ENCODE measurements at places on chromosomes 6 and 20.
A peak's percentile ranks its signal among the peaks of the same experiment; 100 is the strongest.

- DNase-seq: no peak
These were observed 32.7 kb upstream of the RNF8 start for GRCh38 chr6:37321101-37321500.

GRCh38 chr20:44643596-44644229 lies 7.8 kb downstream of the ADA start:
- DNase-seq: peak; percentile 66

DNA sequence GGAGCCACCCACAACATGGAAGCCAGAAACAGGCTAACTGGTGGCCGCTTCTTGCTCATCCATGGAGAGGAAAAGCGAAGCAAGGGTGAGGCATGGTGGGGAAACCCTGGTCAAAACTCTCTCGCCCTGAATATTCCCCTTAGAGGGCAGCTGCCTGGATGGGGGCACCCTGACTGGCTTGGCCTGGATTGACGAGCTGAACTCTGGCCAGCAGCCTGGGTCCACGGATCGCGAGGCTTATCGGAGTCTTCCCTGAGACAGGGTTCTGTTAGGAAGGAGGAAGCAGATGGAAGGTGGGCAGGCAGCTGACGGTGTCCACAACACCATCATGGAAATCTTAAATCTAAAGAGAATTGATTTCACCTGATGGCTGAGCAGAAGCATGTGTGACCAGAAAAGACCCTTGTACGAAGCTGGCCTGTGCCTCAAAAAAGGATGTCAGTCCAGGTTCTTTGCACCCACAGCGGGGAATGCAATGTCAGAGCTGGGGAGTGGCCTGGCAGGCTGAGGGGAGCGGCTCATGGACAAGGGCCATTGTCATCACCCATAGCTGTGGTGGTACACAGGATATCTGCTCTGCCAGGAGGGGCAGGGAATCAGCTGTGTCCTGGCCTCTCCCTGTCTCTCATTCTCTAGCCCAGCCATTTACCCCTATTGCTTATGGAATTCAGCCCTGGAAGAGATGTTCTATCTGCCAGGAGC lies 109.4 kb upstream of the SNX9 start:
- no peak for DNase-seq

GRCh38 chr6:19311786-19312185 lies 525.4 kb upstream of the ID4 start:
- no peak for DNase-seq

DNA sequence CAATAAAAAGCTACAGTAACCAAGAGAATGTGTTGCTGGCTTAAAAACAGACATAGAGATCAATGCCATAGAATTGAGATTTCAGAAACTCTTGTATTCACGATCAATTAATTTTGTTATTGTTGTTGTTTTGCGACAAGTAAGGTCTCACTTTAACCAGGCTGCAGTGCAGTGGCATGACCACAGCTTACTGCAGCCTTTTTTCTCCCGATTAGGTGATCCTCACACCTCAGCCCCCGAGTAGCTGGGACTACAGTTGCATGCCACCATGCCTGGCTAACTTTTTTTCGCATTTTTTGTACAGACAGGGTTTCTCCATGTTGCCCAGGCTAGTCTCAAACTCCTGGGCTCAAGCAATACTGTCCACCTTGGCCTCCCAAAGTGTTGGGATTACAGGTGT lies 42.2 kb downstream of the RANBP9 start:
- no peak for DNase-seq

DNA sequence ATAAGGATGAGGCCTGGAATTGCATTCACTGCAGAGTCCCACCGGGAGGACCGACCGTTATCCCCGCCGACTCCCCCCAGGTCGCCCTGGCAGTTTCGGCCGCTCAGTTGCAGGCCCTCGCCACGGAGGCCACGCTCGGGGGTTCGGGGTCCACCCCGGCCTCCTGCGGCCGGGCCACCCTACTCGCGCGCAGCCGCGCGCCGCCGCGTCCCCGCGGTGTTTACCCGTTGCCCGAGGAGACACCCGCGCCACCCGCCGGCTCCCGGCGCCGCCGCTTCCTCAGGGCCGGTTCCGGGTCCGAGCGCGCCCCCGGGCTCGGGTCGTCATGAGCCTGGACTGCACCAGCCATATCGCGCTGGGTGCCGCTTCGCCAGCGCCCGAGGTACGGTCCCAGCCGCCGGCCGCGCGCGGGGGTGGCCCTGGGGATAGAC lies at the start of gene CCDC170:
TSS of gene CCDC170 (plus strand) at position 214 of the 431 bp plus-strand sequence. CDS start at position 326, 112 bp downstream.
- DNase-seq: no peak

- DNase-seq: no peak
These were observed 200.6 kb upstream of the MAP3K7 start for GRCh38 chr6:90787446-90787845.

DNA sequence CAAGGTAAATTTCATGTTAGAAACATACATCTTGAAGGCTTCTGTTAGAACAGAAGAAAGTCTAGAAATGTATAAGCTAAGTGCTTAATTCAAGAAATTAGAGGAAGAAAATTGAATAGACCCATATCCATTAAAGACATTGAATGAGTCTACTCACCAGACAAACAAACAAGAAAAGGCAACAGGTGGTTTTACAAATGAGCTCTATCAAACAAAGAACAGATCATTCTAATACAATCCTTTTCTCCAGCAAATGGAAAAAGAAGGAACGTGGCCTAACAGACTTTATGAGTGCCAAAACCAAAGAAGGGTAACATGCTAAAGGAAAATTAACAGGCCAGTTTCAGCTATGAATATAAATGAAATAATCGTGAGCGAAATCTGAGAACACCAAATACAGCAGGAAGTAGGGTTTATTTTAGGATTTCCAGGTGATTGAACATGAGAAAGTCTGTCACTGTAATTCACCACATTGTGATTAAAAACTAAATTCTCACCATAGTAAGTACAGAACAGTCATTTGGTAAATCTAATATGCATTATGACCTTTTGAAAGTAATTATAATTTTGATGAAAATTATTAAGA lies 22.6 kb downstream of the MTHFD1L start:
- no peak for DNase-seq

DNA sequence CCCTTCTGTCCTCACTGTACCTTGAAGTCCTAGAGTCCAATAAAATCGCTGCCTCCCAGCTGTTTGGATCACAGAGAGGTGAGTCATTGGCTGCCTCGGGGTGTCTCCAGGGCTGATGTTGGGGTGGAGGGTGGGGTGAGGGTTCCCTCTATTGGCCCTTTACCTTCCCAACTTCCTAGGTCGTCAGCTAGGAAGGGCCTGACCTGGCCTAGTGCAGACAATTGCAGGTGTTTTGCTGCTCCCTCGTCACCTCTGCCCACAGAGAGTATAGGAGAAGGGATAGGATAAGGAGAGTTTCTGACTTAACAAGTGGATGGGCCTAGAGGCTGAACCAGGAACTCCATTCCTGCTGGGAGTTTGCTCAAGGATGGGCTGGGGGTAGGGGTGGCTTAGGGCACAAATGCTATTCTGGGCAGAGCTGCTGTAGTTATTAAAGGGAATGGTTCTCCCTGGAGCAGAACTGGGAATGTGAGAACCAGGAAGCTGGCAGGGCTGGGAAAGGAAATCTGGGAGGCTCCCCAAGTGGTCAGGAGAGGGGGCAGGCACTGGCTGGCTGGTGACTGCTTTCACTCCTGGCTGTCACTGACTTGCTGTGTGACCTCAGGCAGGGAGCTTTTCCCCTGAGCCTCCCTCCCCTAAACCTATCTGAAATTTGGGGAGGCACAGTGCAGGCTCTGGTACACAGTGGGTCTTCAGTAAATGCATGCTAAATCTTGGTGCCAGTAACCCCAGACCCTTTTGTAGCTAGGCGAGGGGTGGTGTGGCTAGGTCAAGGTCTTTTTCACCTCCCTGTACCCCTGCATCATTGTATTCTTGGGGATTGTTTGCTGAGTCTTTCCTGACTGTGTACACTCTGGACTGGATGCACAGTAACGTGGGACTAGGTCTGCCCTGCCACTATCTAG lies 1.5 kb downstream of the TP53INP2 start:
- DNase-seq: no peak

DNA sequence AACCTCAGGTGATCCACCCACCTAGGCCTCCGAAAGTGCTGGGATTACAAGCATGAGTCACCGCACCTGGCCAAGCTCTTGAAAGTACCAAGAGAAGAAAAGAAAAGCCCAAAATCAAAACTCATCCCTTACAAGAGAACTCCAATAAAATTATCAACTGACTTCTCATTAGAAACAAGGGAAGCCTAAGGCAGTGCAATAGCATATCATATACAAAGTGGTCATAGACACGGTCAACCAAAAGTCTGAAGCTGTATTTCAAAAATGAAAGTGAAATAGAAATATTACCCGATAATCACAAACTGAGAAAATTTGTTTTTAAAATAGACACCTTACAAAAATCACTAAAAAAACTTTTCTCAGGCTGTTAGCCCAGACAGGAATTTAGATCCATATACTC lies 1321.1 kb upstream of the GJE1 start:
- DNase-seq: no peak

DNA sequence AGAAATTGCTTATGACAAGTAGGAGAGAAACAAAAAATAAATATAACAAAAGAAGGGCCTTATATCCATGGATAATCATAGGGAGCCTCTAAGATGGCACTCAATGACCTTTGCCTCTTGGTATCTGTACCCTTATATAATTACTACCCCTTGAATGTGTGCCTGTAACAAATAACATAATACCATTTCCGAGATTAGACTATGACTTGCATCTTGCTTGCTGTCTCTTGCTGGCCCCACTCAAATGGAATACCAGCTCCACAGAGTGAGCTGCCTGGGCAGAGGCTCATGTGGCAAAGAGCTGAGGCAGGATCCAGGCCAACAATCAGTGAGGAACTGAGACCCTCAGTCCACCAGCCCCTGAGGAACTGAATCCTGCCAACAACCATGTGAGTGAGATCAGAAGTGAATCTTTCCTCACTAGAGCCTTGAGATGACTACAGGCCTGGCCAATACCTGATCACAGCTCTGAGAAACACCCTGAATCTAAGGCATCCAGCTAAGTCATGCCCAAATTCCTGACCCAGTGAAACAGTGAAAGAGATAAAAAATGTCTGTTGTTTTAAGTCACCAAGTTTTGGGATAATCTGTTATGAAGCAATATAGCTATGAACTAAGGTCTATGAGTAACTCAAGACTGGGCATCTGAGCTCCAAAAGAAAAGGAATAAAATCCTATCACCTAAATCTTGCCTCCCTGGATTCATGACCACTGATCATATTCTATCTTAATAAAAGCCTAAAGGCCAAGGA lies 5.5 kb downstream of the KATNA1 start:
- no peak for DNase-seq

GRCh38 chr6:61193771-61194170 lies 1092.3 kb downstream of the KHDRBS2 start:
- DNase-seq: no peak

GRCh38 chr6:116384727-116385458 lies 14.1 kb downstream of the DSE start:
- DNase-seq: no peak

GRCh38 chr6:129645106-129645829 lies 64.7 kb downstream of the ARHGAP18 start:
- DNase-seq: no peak

DNA sequence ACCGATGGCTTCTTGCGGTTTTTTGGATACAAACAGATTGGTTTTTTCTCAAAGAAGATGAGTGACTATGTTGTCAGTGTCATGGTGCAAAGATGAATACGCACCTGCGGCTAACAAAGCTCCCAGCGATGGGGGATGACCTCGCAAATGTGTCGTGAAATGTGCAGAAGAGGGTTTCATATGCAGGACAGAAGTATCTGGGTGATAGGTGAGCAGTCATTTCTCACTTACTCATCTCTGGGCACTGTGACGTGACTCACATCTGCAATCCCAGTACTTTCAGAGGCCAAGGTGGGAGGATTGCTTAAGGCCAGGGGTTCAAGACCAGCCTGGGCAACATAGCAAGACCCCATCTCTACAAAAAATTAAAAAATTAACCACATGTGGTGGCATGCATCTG lies 216.3 kb downstream of the ERMARD start:
- no peak for DNase-seq

DNA sequence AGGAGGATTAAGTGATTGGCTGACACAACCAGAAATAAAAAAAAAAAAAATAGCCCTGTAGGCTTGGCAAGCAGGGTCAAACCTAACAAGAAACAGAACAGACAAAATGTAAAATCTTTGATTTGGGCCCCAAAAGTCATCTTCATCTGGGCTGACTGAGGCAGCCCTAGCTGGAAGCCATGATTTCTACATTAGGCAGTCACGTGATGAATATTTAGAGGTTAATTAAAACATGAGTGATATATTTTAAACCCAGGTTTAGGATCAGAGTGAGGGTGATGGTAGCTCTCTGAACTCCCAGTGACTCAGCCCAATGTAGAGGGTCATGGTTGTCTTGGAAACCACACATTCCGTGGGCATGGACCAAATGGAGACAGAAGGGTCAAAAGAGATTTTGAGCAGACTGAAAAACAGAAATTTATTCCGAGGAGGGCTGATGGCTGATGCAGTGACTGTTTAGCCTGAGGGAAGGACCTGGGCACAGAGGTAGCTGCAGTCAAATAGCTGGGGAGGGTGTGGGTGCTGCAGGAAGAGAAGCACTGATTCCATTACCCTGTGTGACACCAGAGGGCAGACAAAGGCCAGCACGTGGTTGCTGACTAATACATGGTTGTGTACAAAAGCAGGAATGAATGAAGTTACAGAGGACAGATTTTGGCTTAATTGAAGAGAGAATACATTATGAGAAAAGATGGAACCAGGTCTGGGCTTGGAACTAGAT lies 573.1 kb upstream of the CHD6 start:
- no peak for DNase-seq

DNA sequence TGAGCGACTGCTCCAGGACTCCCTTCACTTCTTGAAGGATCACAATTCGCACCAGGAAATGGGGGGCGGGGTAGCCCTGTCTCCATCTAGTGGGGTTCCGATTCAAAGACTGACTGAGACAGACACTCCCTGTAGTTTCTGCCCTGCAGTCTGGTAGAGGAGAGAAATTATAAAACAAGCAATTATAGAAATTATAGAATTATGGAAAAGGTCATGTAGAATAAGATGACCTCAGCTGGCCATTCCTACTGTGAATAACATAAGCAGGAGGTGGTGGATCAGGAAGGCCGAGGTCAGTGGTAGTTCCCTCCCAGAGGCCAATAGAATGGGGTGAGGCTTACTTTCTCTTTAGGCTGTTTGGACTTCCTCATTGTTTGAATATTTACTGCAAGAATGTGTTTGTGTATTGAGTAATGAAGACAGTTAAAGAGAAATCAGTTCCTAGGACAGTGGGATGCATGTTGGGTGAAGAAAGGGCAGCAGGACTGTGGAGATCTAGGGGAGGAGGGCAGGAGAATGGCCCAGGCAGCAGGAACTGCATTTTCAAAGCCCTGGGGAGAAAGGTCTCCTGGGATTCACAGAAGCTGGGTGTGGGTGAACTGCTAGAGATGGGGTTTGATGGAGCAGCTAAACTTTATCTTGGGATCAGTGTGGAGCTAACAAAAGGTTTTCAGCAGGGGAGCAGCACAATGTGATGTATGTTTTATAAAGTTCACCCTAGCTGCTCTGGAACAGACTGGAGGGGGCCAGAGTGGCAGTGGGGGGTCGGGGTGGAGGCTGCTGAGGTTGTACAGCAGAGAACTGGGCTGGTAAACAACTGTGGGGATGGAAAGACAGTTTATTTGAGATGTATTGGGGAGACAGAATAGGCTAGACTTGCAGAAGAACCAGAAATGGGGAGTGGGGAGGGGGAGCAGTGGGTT lies 2.1 kb downstream of the ZNF341 start:
- no peak for DNase-seq

- no peak for DNase-seq
These were observed 13.3 kb upstream of the TREM2 start for GRCh38 chr6:41176189-41176588.

Measured in T-helper 22 cell (primary cell).